Fibroblast of skin of left quadriceps (primary cell): ENCODE measurements at places on chromosomes 1 and 21.

- no peak for DNase-seq
Observed at GRCh38 chr21:31872452-31873274, at the start of gene HUNK. TSS of gene HUNK (plus strand) at chr21:31873020. CDS start at chr21:31873675, 655 bp downstream.

DNA sequence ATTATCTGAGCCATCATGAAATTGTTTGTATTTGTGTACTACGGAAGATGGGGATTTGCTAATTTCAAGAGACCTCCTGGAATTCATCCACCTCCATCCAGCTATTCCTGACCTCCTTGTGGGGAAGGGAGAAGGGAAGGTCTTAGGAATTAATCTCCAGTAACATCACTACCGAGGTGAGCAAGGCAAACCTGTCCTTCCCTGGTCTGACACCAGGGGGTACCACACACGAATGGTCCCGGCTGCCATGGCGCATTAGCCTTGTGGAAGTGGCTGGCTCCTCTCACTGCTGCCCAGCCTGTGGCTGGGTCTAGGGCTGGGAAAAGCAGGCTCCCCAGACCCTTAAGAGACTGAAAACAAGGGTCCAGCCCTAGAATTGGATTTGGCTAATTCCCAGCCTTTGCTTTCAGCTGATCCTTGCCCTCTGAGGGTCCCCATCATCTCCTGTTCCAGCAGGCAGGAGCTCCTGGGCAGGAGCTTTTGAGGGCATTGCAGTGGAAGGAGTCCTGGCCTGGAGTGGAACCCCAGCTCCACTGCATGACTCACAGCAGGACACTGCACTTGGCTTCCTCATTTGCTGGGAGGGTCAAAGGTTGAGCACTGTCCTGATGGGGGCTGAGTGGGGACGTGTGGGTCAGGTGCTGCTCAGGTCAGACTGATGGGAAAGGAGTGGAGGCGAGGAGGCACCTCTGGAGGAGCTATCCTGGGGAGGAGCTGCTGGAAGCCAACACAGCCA is 34.8 kb downstream of the RIMS3 start:
- DNase-seq, result no peak

DNA sequence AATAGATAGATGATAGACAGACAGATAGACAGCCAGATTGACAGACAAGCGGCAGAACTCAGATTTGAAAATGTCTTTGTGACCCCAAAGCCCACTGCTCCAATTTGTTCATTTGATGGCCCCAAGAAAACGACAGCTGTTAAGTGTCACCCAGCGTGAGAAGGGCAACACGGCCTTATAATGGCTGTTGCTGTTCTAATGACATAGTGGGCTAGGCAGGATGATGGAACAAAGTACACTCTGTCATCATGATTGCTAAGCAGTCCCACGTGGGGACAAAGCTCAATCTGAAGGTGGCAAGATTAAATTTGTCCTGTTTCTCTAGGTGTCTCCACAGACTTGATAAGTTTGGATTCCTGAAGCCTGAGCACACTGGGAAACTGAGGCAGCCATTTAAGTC is 112.9 kb downstream of the DAB1 start:
- no peak for DNase-seq

GRCh38 chr1:154629061-154629674 is 21.2 kb upstream of the ADAR start:
- DNase-seq, result no peak

GRCh38 chr1:167200272-167200671 is 20.4 kb upstream of the POU2F1 start:
- no peak for DNase-seq

GRCh38 chr1:2314273-2314802 is 77.0 kb downstream of the MORN1 start:
- DNase-seq, result peak; percentile 55

GRCh38 chr1:52032785-52033131 is 852 bp downstream of the KTI12 start:
- DNase-seq, result no peak

- no peak for DNase-seq
Observed at GRCh38 chr1:107195476-107195875, 54.6 kb downstream of the NTNG1 start.
